ENCODE measurements at places on chromosomes 11 and 22. TPM values are rescaled to one million over a fixed set of nuclear protein-coding genes. Genes with fewer than 3 reads are reported as not detected.

APOL6 gene
- polyA plus RNA-seq, result 5.0 TPM

JAML gene
- polyA plus RNA-seq, result 1.8 TPM

ELFN2 gene
- polyA plus RNA-seq, result not detected

GAB4 gene
- polyA plus RNA-seq, result not detected

MUC5AC gene
- not detected for polyA plus RNA-seq

CCDC34 gene
- 3.8 TPM for polyA plus RNA-seq

APOL3 gene
- 40.2 TPM for polyA plus RNA-seq

KCNJ5 gene
- polyA plus RNA-seq, result 0.31 TPM

MB gene
- 2.8 TPM for polyA plus RNA-seq

DNAJB7 gene
- polyA plus RNA-seq, result not detected

Data from aorta (tissue), 5 donors.